ENCODE measurements at places on chromosomes 6 and 20. TPM values are rescaled to one million over a fixed set of nuclear protein-coding genes. Genes with fewer than 3 reads are reported as not detected.

DNA sequence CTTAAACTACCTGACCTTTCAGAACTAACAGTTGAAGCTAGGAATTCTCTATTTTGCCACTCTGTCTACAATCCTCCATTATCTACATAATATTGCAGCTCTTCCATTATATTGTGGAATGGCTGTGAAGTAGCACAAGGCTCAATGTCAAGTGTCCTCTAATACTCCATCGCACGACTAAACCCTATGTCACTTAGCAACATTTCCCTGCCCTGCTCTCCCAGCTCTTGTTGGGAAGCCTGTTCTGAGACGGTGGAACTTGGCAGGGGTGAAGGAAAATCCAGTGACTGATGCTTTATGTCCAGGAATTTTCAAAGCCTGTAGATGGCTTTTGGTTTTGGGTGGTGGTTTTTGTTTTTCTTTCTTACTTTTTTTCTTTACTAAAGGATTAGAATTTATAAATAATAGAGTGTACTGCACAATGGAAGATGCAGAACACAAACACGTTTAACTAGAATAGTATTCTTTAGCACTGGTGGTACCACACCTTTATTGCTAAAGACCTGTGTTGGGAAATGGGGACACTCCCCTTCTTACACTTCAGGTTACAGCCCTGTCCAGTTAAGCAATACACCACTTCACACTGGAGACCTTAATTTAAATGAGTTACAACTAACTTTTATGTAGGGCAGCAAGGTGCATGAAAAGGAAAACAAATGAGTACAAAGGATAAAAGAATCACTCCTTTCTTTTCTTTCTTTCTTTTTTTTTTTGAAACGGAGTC, 20.7 kb upstream of the AMD1 start:
- H3K27me3 ChIP-seq: no peaks in the 10 kb centered on the region
- H3K36me3 ChIP-seq: no peaks in the 10 kb centered on the region
- no peaks in the 10 kb centered on the region for H3K4me1 ChIP-seq
- H3K4me3 ChIP-seq: no peak overlapping the region
- DNase-seq: no peak

- no peaks in the 10 kb centered on the region for H3K36me3 ChIP-seq
- no peak overlapping the region for H3K27ac ChIP-seq
- no peaks in the 10 kb centered on the region for H3K27me3 ChIP-seq
- DNase-seq: peak; percentile 60
- no peaks in the 10 kb centered on the region for H3K4me1 ChIP-seq
These were observed 148.2 kb downstream of the LAMA2 start for GRCh38 chr6:129031051-129031599.

DNA sequence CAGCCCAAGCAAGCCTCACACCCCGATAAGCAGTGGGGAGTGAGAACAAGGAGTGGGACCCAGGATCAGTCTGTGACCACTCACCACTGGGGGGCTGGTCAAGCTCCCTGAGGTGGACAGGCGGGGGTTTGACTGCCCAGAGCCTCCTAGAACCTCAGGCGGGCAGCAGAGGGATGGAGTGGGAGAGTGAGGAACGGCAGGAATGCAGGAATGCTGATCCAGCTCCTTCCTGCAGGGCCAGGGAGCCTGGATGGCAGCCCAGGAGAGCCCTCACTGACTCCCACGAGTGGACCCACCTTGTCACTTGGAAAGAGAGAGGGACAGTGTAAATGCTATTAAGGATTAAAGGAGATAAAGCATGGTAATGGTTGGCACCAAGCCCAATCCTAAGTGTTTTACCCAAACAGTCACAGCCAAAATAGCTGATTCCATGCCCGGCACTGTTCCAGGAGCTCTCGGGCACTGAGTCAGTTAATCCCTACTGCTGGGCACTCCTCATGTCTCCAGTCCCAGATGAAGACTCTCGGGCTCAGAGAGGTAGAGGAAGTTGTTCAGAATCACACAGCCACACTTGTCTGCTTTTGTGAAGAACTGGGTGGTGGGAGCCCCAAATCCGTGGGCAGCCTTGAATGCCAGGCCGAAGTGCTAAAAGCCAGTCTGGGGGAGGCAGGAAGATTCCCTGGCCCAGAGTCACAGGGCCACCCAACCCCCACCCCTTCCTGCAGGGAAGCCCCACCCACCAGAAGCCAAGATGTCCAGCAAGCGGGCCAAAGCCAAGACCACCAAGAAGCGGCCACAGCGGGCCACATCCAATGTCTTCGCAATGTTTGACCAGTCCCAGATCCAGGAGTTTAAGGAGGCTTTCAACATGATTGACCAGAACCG, 3.1 kb downstream of the MYL9 start:
- peak overlapping the region; percentile 99 for H3K27ac ChIP-seq
- peak overlapping the region; percentile 89 for H3K4me3 ChIP-seq
- H3K36me3 ChIP-seq: peaks cover 46% of the 10 kb centered on the region
- DNase-seq: peak; percentile 68
- no peaks in the 10 kb centered on the region for H3K27me3 ChIP-seq

Gene HAO1
- not detected for total RNA-seq

Gene KAT14
- total RNA-seq: 15.3 TPM

Gene ATP6V1G2
- 3.1 TPM for total RNA-seq
